Esophagus (tissue), 2 donors: ENCODE measurements at places on chromosomes 1 and 21. TPM values are rescaled to one million over a fixed set of nuclear protein-coding genes. Genes with fewer than 3 reads are reported as not detected.

ASCL5 gene
- polyA plus RNA-seq, result not detected

FAM110D gene
- polyA plus RNA-seq, result 1.6 TPM

NCAM2 gene
- 0.04 TPM for polyA plus RNA-seq

CFHR5 gene
- polyA plus RNA-seq, result not detected
